Activated T-cell treated with anti-CD3 and anti-CD28 coated beads, Interleukin-2, amount 50 U/mL, for 72 hours (primary cell): ENCODE measurements at places on chromosomes 11 and 22. TPM values are rescaled to one million over a fixed set of nuclear protein-coding genes. Genes with fewer than 3 reads are reported as not detected.

DNA sequence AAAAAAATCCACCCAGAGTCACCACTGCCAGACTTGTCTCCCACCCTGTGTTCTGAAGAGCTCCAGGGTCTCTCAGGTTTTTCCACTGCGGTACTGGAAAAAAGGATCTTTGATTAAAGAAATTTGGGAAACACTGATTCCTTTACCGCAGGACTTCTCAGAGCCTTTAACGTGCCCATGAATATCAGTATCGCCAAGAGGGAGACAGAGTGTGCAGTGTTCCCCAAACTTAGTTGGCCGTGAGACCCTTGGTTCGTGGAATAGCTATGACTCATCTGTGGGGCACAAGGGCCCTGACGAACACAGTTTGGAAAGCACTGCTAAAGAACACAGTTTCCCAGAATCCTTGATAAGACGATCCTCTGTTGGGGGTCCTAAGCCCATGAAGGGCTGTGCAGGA lies 31.7 kb downstream of the SYT7 start:
- H3K27me3 ChIP-seq, result peaks cover 25% of the 10 kb centered on the region
- H3K36me3 ChIP-seq, result no peaks in the 10 kb centered on the region
- peaks cover 2% of the 10 kb centered on the region for H3K4me1 ChIP-seq
- H3K27ac ChIP-seq, result no peak overlapping the region

DNA sequence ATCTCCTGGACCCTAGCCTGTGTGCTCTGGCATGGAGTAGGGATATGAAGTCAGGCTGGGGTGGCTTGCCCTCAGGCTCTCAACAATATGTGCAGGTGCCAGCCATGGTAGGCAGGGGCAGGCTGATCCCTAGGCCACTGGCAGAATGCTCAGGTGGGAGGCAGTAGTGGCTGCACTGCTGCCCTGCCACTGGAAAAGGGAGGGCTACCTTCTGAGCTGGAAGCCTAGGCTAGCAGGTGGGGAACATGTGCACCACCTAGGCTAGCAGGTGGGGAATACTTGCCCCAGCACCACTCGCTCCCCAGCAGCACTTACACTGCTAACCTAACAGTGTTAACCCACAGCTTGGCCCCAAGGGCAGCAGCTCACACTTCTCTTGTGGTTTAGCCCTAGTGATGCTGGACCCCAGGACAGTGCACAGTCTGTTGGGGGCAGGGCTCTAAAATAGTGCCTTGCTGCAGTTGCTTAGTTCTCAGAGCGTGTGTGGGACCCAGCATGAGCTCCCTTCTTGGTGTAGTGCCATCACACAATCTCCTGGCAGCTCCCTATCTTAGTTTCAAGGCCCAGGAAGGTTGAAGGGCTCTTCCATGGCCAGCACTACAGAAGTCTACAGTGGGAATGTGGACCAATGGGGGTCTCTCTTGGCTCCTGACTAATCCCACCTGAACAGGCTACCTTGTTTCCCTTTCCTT lies 130.8 kb downstream of the FCHSD2 start:
- H3K36me3 ChIP-seq, result peaks cover 16% of the 10 kb centered on the region
- DNase-seq, result no peak
- H3K27ac ChIP-seq, result no peak overlapping the region
- H3K27me3 ChIP-seq, result no peaks in the 10 kb centered on the region
- H3K4me1 ChIP-seq, result no peaks in the 10 kb centered on the region

DNA sequence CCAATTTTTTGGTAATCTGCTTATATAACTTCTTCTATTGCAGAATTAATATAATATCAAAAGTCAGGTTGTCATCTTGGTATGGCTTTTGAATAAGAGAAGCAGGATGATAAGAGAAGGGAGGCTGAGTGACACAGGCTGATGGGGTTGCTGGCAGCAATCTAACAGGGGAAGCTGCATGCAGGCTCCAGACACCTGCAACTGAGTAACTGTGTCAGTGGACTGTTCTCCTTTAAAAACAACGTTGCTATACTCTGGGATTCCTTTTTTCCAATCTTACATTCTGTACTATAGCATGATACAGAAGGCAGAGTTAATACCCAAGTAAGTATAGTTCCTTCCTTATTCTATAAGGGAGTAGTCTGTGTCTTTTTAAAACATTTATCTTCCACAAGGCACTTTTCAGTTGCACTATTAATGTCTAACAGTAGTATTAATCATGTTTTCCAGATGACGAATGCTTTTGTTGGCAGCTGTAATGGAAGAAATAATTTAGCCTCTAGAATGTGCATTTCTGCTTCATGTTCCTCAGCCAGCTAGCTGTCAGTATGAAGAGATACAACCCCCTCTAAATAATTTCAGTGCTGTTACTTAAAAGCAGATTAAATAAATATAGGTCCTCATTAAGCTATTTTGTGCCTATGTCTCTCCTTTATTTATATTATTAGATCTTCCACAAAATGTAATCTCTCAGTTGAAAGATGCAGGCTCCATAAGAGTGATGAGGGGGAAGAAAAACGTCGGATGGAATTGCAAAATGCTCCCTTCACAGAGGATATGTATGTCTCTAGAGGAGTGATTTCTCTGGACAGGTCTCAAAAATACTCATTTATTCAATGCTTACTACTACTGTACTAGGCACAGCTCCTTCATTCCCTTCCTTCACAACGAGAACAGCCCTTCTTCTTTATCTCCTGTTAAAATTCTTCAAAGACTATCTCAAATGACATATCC lies 50.8 kb downstream of the ATG16L2 start:
- H3K27me3 ChIP-seq, result no peaks in the 10 kb centered on the region
- no peak overlapping the region for H3K27ac ChIP-seq

Gene SYTL2
- total RNA-seq, result 40.1 TPM

Gene FAM111B
- 9.1 TPM for total RNA-seq

DNA sequence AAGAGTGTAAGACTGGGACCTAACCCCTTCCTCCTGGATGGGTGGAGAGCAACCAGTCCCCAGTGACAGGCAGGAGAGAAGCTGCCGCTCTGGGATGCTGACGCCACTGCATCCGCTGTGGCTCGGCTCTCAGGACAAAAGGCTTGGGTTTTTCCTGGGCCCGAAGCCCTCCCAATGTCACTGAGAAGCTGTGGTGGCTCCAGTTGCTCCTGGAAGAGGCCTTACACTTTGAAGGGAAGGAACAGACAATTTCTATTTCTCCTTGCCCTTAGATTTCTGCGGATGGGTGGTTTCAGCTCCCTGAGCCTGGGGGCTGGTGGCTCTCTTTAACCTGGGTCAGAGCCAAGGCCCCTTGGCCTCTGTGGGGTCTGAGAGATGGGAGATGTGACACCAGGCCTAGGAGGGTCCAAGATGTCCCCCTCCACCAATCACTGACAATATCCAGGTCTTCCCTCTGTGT lies 21.4 kb downstream of the TPBGL start:
- H3K36me3 ChIP-seq, result no peaks in the 10 kb centered on the region
- no peak for DNase-seq
- H3K4me3 ChIP-seq, result no peak overlapping the region
- peaks cover 39% of the 10 kb centered on the region for H3K4me1 ChIP-seq

DNA sequence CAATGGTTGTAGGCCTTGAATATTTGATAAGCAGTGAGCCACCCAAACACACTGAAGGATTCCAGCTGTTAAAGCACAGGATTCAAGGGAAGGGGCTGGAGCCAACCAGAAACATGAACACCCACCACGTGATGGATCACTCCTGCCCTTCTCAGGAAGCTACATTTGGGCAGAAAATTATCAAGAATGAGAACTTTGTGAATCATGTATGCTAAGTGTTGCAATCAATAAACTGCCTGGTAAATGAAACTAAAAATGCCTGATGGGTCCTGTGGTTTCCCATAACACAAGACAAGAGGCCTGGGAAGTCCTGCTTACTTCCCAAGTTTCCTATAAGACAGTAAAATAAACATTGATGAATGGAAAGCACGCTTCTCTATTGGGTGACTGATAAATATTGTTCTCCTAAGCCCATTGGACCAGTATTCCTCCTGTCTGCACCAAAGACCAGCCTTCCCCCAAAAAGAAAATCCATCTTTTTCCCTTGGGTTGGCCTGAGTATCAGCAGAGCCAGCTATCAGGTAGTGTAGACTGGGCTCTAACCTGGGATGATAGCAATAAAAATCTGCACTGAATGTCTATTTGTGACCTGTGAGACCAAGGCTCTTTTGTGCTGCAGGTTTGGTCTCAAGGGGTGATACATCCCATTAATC lies 98.4 kb downstream of the CCDC83 start:
- no peak overlapping the region for H3K27ac ChIP-seq
- peaks cover 54% of the 10 kb centered on the region for H3K36me3 ChIP-seq
- no peak for DNase-seq
- H3K4me1 ChIP-seq, result peaks cover 13% of the 10 kb centered on the region

DNA sequence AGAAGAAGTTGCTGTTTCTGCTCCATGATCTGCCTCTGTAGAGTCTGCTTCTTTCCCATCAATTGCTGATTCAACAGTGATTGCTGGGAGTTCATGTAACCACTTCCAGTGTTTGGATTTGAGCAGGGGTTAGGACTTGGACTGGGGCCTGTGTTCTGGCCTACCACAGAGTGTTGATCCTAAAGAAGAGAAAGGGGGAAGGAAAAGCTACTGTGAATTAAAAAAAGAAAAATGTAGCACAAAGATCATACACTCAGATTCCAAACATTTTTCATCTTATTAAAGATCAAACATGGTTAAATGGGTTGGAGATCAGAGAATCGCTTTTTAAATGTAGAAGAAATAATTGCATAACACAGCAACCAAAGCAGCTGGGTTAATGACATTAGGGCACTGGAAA lies 67.6 kb upstream of the MTMR2 start:
- no peak for DNase-seq
- no peaks in the 10 kb centered on the region for H3K27me3 ChIP-seq
- H3K36me3 ChIP-seq, result peaks cover 6% of the 10 kb centered on the region

Gene PLXNB2
- total RNA-seq, result 34.0 TPM

Gene GRM5
- not detected for total RNA-seq

DNA sequence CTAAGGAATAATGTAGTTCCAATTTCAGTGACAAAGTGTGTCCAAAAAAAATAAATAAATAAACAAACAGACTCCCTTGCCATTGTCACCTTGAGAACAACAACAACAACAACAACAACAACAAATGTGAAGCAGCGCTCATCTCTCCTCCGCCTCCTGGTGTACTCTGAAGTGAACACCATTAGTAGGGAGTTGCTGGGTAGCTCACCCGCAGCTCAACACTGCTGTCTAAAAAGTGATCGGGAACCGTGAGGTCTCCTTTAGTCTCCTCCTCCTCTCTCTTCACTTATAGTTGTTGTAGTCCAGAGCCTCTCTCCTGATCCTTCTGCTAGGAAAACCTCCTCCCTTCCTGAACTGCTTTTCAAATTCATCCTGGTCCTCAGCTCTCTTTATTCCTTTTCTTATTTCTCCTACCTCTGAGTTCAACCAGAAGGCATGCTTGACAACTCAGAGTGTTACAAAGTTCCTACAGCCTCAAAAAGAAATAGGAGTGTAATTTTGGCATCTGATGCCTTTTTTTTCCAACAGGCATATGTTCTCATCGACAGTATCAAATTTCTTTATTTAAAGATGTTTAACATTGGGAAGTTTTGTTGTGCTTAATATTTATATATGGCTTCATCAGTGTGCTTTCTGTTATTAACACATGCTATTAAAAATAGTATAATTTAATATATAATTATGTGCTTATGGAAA lies 215.1 kb downstream of the PGR start:
- H3K4me1 ChIP-seq, result no peaks in the 10 kb centered on the region
- H3K27ac ChIP-seq, result no peak overlapping the region
- no peak overlapping the region for H3K4me3 ChIP-seq
- no peaks in the 10 kb centered on the region for H3K36me3 ChIP-seq

Gene MFRP
- total RNA-seq, result not detected

GRCh38 chr11:2289350-2289749 lies 12.4 kb downstream of the C11orf21 start:
- no peaks in the 10 kb centered on the region for H3K36me3 ChIP-seq
- no peak overlapping the region for H3K27ac ChIP-seq
- DNase-seq, result no peak
- H3K27me3 ChIP-seq, result no peaks in the 10 kb centered on the region

DNA sequence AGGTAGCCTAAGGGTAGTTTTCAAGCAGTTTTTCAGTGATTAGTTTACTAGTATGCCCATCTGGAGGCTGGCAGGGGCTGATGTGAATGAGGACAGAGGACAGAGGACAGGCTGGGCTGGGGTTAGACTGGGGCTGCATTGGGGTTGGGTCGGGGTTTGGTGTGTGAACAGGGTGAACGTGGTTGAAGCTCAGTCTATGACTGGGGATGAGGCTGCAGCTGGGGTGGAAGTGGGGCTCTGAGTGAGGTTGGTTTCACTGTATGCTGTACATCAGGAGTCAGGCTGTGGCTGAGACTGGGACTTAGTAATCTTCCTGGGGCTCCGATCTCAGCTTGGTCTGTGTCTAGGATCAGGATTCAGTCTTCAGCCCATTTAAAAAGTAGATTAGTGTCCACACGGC lies 451 bp downstream of the OR51E1 start:
- H3K4me1 ChIP-seq, result no peaks in the 10 kb centered on the region
- H3K36me3 ChIP-seq, result no peaks in the 10 kb centered on the region
- H3K4me3 ChIP-seq, result no peak overlapping the region
- DNase-seq, result no peak

GRCh38 chr22:32329202-32329645 lies 28.4 kb upstream of the RFPL3 start:
- no peaks in the 10 kb centered on the region for H3K36me3 ChIP-seq
- no peak overlapping the region for H3K4me3 ChIP-seq
- no peak overlapping the region for H3K27ac ChIP-seq
- H3K27me3 ChIP-seq, result peaks cover 7% of the 10 kb centered on the region

GRCh38 chr11:46527591-46528130 lies 66.2 kb downstream of the AMBRA1 start:
- peaks cover 1% of the 10 kb centered on the region for H3K36me3 ChIP-seq
- H3K4me1 ChIP-seq, result peaks cover 16% of the 10 kb centered on the region
- no peak overlapping the region for H3K4me3 ChIP-seq
- no peaks in the 10 kb centered on the region for H3K27me3 ChIP-seq
- H3K27ac ChIP-seq, result no peak overlapping the region

- DNase-seq, result no peak
- H3K4me1 ChIP-seq, result peaks cover 40% of the 10 kb centered on the region
- H3K27ac ChIP-seq, result no peak overlapping the region
- peaks cover 5% of the 10 kb centered on the region for H3K27me3 ChIP-seq
- H3K36me3 ChIP-seq, result peaks cover 2% of the 10 kb centered on the region
- H3K4me3 ChIP-seq, result peak overlapping the region; percentile 85
Observed at GRCh38 chr11:94544646-94545263, 1.0 kb downstream of the FUT4 start.
